GM04503 (cell line): ENCODE measurements at places on chromosomes 6 and 20.

GRCh38 chr6:3426927-3427686, 29.7 kb downstream of the SLC22A23 start:
- DNase-seq, result no peak

GRCh38 chr6:41818271-41819054, 31.0 kb downstream of the TOMM6 start:
- no peak for DNase-seq

DNA sequence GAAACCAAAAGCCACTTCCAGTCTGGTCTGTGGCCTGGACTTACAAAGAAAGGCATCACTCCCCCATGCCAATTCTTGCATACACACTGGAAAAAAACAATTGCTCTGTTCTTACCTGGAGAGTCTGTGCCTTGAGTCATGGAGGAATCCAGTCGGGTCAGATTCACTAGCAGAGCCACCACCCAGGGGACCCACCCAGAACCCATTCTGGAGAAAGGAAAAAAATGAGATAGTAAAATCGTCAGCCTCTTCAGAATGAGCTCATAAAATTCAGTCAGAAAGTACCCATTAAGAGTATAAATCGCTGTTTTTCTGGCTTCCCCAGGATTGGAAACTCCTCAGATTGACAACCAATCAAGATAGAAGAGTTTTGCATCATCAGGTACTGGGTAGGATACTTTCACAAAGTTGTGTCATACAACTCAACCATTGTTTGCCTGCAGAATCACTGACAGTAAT, at the start of gene HLA-DOB:
HLA-DOB (minus strand) TSS at position 257 of the 459 bp plus-strand sequence; CDS start at position 206, 51 bp downstream.
- no peak for DNase-seq

- no peak for DNase-seq
These were observed 98.1 kb downstream of the TSHZ2 start for GRCh38 chr20:53070224-53070623.

DNA sequence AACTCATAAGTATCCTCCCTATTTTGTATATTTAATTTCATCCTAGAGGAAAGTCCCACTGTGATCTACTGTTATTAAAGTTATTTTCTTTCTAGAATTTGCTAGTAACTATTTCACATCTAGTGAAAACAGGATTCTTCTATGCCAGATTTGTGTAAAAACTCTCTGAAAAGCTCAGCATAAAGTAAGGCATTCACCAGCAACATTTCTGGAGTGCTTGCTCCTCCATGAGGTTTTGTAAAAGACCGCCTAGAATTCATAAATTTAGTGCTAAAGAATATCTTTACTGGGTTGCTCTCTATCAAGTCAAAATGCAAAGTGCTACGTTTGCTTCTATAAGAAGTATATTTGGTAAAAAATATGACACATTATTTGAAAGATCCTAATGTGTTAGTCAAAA, 173.5 kb upstream of the IRAK1BP1 start:
- DNase-seq, result no peak

DNA sequence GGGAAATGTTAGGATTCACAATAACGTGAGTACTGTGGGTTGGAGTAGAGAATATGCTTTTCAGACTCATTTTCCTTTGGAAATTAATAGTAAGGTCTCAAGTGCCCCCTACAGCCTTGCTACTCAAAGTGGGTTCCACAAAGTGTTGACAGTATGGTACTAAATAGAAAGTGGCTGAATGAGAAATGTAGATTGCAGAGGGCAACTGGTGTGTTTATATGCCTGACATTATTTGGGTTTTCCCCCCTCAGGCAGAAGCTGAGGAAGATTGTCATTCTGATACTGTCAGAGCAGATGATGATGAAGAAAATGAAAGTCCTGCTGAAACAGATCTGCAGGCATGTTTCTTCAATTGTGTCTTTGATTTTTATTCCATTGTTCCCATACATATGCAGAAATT, 5.6 kb downstream of the FBXO9 start:
- DNase-seq, result no peak

DNA sequence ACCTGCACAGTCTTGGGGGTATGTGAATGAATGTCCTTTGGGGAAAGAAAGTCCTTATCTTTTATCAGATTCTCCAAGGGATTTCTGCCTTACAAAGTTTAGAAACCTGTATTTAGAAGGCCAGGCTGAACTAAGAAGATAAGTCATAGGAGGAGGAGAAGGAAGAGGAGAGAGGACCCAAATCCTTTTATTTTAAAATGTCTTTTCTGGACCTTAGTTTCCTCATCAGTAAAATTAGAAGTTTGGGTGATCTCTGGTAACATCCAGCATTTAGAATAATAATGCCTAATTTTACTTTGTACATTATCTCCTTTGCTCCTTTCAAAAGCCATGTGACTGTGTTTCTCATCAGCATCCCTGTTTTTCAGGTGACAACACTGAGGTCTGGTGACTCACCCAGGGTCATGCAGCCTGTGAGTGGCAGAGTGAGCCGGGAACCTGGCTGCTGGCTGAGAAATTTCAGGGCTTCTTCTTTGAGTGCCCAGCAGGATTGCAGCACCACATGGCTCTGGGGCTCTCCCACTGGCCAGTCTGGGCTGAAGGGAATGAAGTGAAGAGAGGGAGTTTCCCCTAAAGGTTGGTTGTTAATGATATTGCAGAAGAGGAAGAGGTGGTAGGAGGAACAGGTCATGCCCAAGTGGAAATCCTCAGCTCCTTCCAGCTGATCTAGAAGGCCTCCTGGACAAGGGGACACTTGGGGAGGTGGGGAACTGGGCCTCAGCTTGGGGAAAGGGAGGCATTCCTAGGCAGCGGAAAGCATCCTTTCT, 34.0 kb downstream of the VEGFA start:
- DNase-seq, result no peak

- peak; percentile 16 for DNase-seq
These were observed 60.5 kb upstream of the EXOC2 start for GRCh38 chr6:753486-753885.

DNA sequence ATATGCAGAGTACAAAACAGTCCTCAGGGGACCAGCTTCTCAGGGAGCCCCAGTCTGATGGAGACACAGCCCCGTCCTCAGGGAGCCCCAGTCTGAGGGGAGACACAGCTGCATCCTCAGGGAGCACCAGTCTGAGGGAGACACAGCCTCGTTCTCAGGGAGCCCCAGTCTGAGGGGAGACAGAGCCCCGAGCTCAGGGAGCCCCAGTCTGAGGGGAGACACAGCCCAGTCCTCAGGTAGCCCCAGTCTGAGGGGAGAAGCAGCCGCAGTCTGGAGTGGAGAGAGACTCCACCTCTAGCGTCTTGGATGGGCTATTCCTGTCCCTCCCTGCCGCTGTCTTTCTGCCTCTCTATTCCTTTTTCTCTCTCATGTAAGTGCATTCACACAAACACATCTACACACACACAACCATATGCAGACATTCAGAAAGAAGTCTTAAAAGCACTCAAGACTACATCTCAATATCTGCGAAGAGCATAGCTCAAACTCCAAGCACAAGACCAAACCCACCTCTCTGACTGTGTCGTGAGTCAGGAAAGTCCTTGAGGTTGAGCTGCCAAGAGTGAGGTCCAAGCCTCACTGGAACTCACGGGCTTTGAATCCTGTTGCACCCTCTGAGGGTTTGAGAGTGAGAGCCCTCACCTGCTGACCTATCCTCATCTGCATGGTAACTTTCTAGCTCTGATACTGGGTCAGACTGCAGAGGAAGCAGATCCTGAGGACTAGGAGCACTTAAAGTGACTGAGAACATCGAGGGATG, 53.1 kb upstream of the SAYSD1 start:
- no peak for DNase-seq

GRCh38 chr6:111220383-111221031, 133.2 kb downstream of the SLC16A10 start:
- no peak for DNase-seq

DNA sequence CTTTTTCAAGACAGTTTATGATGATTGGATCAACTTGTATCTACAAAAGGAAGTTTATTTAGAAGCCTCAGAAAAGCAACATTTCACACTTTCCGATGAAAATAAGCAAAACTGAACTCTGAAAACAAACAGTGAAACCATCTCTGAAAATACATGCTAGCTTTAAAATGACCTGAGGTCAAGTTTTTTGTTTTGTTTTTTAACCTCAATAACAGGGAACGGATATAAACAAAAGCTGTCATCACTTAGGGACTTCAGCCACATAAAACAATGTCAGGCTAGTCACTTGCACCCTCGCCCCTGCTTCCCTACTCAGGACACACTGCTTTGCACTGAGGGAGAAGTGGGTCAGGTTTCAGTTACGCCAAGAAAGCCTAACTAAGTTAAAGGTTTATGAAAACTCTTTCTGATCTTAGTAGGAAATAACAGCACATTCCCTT, 11.6 kb downstream of the BACH2 start:
- DNase-seq, result no peak

DNA sequence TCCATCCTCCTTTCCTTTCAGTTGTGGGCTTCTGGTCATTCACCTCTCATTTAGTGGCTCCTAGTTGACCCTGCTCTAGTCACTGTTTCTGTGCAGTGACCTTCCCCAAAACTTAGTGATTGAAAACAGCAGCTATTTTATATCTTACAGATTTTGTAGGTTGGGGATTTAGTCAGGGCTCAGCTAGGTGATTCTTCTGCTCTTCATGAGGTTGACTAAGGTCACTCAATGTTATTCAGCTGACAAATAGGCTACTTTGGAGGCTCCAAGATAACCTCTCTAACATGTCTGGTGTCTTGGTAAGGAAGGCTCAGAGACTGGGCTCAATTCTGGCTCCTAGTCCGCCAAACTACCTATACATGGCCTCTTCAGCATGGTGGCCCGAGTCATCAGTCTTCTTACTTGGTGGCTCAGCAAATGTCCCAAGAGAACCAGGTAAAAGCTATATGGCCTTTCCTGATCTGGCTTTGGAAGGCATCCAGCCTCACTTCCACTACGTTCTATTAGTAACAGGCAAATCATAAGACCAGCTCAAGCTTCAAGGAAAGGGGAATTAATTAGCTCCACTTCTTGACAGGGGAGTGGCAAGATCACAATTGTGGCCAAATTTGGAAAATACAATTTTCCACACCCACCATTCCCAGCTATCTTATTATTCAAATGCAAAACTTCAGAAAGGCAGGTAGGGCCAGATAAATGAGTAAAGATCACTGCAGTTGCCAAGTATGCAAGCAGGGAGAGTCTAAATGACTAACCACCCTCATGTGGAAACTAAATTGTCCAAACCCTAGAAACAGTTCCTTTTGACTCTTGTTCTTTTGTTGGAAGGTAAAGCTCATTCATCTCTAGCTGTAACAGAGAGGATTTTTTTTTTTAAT, 50.5 kb upstream of the LTV1 start:
- no peak for DNase-seq

DNA sequence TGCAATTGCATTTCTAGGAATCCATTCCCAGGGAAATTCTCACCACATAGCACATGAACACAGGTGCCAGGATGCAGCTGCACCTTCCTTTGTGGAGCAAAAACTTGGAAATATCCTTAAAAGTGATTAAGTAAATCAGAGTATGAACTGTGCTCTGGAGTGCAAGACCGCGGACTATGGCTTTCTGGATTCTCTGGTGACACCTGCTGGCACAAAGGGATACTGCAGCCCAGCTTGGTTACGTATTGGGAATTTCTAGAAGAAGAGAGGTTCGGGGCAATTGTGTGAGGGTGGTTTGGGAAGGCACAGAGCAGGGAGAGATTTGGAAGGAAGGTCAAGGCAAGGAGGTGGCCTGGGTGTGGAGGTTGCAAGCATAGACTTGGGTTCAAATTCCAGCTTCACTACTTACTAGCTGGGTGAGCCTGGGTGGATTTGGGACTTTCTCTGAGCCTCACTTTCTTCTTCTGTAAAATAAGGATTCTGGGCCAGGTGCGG, 15.9 kb upstream of the PEDS1 start:
- no peak for DNase-seq

DNA sequence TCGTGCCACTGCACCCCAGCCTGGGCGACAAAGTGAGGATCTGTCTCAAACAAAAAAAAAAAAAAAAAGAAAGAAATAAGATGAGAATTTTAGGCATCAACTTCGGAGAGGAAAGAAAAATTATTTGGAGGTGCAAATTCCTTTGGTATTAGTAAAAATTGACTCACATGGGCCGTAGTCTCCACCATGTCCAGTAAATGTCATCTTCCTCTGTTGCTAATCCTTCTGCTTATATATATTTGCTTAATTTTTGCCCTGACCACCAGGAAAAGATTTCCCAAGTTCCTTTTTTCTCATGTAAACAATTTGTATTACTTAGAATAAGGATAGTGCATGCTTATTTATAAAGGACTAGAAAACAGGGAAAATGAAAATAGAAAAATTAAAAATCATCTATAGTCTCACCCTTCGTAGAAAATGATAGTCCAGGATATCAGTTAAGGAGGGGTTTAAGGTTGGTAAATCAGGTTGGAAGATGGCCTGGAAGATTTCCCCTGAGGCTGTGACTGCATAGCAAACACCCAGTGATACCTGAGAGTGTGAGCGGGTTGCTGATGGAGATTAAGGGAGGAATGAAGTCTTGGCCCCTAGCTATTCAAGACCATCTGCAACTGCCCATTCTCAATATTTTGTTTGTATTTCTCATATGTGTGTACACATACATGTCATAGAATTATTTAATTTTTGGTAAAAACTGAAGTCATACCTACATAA, 240.8 kb downstream of the ZNF217 start:
- DNase-seq, result no peak

GRCh38 chr6:14709900-14710299, 536.0 kb upstream of the JARID2 start:
- no peak for DNase-seq

- no peak for DNase-seq
These were observed 49.2 kb downstream of the SERAC1 start for GRCh38 chr6:158118886-158119285.

DNA sequence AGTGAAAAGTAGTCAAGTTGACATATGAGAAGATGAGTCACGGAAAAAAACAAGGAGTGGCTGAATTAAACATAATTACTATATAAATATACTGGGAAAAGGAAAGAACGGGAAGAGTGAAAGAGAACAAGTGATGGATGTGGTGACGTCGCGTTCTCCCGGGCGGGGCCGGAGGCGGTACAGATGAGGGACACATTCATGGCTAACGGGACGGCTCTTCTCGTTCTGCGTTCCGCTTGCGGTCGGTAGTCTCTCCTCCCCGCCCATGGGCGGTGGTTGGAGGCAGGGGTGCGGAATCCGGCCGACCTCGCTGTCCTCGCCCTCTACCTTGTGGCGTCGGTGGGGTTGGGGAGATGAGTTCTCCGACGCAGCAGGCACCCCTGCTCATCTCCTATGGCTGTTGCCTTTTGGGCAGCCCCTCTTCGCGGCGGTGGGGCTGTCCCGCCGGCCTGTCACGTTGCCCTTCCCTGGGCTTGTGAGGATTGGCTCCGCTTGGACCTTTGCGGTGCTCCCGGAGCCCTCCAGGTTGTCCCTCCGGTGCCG, 22.5 kb downstream of the HLA-G start:
- DNase-seq, result no peak

- no peak for DNase-seq
These were observed 232.8 kb downstream of the GRIK2 start for GRCh38 chr6:101626269-101626668.

DNA sequence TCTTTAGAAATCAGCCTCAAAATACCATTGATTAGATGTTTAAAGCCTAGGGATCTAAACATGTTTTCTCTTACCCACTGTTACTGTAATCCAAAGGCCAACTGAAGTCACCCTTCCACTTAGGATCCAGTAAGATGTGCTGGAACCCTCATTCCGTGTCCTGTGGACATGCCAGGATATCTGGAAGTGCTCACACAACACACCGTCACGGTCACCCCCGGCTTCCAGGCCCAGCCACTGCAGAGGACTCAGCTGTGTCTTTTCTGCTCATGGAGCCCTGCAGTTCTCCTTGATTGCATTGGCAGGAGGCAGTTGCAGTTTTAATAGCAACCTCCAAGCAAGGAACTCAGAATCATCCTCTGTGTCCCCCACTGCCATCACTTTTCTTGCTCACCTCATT, 93.3 kb downstream of the CAP2 start:
- no peak for DNase-seq
